ENCODE measurements at places on chromosomes 13 and 19.

- DNase-seq, result no peak
Measured at GRCh38 chr19:39411081-39411831, 1.2 kb upstream of the PLEKHG2 start.

DNA sequence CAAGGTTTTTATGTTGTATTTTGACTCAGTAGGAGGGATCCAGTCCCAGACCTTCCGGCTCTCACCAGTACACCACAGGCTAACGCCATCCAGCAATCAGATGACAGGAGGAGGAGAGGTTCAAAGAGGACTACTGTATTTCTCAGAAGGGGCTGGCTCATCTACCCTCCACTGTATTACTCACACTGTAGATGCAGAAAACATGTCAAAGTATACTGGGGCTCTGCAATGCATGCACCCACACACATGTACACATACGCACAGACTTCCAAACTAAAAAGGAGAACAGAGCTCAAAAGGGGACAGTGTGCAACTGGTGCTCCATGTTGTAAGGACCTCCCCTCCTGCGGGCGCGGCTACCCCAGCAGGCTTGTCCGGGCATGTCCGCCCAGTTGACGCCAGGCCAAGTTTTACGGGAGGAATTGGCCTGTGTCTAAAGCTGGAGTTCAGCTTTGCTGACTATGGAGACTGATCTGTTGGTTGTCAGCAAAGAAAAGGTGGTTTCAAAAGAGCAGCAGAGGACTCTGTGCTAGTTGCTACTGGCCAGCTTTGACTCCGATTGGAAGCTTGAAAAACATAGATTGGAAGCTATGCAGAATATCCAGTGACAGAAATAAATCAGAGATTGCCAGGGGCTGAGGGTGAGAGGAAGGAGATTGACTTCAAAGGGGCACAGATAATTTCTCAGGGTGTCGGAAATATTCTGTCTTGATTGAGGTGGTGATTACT, 314.2 kb downstream of the DLEU7 start:
- DNase-seq, result peak; percentile 62

GRCh38 chr19:3178377-3178972, at the start of gene S1PR4:
Gene S1PR4 (plus strand): TSS chr19:3178769. CDS start chr19:3178793, 24 bp downstream.
- DNase-seq, result no peak

DNA sequence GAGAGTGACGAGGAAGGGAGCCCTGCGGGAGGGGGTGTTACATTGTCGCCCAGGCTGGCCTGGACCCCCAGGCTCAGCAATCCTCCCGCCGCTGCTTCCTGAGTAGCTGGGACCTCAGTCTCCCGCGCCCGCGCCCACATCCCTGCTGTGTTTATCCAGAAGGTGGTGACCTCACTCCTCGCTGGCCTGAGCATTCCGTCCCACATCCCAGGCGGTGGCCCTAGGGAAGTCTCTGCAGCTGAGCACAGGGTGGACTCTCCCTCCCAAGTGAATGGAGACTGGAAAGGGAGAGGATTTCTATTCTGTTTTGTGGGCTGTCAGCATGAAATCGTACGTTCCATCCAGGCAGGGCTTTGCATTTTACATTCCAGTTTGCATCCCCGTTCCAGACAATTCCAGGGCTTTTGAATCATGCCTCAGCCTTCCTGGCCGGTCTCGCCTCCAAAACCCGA, 401 bp upstream of the ZNF765 start:
- DNase-seq, result no peak

GRCh38 chr13:20053891-20054290, 95.4 kb downstream of the ZMYM2 start:
- DNase-seq, result no peak

GRCh38 chr13:41419206-41419605, 38.1 kb upstream of the RGCC start:
- no peak for DNase-seq

DNA sequence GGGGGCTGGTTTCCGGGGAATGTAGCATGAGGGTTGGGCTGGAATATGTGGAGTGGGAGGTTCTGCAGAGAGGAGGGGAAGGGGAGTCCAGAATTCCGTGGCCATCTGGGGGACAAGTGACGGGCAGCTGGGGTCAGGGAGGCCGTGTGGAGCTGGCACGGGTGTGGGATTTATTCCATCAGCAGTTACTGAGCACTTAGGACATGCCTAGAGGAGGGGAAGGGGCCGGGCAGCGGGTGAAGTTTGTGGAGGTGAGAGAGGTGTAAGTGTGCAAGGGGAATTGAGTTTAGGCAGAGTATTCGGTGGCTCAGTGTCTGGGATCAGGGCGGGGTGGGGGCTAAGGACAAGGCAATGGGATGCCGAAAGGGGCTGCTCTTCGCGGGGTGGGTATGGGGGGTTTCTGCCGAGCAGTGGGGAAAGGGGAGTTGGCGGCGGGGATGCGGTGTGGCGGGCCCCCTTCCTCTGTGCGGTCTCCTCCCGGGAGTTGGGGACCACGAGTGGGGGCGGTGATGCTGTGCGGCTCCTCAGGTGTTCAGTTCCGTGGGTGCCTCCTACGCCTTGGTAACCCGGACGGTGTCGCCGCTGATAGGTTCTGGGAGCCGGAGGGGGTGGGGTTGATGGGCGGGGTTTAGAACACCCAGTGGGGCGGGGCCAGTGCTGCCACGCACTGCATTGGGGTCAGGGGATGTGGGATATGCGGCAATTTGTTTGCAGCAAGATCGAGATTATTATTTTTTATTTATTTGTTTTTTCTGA, 5.4 kb downstream of the CCDC61 start:
- peak; percentile 10 for DNase-seq

DNA sequence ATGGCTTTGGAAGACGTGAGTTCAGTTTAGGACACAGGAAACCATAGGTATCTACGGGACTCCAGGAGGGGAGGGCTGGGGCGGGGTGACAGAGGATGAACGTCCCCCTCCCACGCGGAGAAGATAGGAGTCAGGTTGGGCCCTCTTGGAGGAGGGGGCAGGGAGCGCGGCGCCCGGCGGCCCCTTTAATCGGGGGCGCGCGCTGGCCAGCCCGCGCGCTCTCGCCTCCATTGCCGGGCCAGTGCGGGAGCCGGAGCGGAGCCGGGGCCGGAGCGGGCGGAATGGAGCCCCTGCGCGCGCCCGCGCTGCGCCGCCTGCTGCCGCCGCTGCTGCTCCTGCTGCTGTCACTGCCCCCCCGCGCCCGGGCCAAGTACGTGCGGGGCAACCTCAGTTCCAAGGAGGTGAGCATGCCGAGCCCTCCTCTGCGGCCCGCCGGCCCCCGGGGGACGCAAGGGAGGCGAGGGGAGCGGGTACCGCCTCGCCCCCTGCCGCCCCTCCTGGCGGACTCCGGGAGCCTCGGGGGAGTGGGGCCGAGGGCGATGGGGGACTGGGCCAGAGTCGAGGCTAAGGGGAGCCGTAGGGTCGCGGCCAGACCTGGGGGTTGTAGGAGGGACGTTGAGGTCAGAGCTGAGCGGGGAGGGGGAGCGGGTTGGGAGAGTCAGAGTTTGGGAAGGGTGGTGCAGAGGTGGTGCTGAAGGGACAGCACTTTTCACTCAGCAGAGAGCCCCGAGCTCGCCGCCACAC, at the start of gene TMEM145:
Gene TMEM145 (plus strand): TSS at position 214 of the 744 bp plus-strand sequence. CDS start 68 bp downstream, at position 282.
- DNase-seq, result peak; percentile 64

DNA sequence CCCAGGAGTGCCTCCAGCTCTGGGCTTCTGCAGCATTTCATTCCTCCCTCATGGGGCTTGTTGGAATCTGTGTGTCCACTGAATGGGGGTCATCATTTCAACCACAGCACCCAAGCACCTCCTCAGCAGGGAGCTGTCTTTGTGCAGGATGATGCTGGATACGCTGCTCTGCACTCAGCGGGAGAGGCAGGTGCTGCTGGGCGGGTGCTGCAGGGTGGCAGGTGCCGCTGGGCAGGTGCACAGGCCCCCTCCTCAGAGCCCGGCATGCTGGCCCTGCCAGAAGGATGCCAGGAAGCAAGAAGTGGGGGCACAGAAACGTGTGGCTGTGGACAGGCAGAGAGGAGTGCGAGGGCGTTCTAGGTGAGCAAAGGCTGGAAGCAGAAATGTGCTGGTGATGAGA, 121.8 kb upstream of the VSTM2B start:
- no peak for DNase-seq

DNA sequence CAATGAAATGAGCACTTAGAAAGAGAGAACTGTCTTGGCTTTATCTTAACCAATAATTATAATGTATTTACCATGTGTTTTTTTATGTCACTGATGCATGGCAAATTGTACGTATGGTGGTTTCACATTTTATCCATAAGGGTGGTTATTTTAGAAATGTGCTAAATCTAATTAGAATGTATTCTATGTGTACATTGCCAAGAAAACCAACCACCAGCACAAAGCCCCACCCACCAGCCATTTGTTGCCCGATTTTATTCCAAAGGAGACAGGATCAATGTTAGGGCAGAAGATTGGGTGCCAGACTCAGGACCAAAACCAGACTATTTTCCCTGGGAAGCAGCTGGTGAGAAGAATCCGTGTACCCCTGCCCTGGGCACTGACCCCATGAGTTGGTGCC, 63.0 kb upstream of the SOX1 start:
- DNase-seq, result peak; percentile 27

DNA sequence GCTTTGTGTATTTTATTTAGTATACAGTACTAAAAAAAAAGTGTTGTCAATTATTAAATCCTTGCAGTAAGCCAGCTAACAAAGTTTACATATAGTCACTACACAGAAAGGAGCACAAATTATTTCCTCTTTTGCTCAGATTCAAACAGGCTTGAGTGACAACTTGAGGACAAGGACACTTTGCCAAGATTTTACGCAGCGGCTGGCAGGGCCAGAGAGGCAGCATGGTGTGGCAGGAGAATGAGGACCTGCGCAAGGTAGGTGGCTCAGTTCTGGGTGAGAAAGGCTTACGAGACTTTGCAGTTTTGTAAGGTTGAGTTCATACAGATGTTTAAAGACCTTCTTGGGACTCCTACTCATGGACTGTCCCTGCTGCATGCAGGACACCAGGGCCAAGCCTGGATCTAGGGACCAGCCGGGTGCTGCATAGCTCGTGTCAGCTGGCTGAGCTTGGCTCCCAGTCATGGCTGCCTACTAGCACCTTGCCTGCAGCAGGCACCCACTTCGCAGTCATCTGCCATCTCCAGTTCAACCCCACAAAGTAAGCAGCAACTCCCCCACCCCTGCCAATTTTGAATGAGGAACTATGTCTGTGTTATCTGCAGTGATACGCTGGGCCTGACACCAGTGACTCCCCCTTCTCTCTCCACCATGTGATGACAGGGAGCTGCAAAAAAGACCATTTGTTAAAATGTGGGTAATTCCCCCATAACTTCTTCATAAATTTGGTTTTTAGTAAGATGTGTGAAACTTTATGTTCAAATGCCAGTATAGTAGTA, 3.7 kb upstream of the TUBA3C start:
- DNase-seq, result no peak

DNA sequence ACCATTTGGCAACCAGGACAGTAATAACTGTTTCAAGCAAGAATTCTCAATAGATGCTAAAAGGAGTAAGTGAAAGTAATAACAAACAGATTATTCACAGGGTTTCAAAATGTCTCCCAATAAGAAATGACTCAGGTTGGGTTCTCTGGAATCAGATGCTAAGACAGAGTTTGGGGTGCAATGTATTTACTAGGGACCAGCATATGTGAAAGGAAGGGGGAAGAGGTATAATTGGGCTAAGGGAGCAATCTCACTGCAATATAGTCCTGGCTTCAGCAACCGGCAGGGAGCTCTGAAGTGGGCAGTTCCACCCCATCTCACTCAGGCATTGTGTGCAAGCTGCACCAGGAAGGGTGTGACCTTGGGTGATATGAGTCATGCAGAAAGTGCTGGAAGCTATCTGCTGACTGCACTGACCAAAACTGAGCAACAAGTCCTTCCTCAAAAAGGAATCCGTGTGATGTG, 23.4 kb downstream of the ZDHHC20 start:
- DNase-seq, result no peak

GRCh38 chr19:48844472-48844871, 8.2 kb upstream of the HSD17B14 start:
- DNase-seq, result no peak

DNA sequence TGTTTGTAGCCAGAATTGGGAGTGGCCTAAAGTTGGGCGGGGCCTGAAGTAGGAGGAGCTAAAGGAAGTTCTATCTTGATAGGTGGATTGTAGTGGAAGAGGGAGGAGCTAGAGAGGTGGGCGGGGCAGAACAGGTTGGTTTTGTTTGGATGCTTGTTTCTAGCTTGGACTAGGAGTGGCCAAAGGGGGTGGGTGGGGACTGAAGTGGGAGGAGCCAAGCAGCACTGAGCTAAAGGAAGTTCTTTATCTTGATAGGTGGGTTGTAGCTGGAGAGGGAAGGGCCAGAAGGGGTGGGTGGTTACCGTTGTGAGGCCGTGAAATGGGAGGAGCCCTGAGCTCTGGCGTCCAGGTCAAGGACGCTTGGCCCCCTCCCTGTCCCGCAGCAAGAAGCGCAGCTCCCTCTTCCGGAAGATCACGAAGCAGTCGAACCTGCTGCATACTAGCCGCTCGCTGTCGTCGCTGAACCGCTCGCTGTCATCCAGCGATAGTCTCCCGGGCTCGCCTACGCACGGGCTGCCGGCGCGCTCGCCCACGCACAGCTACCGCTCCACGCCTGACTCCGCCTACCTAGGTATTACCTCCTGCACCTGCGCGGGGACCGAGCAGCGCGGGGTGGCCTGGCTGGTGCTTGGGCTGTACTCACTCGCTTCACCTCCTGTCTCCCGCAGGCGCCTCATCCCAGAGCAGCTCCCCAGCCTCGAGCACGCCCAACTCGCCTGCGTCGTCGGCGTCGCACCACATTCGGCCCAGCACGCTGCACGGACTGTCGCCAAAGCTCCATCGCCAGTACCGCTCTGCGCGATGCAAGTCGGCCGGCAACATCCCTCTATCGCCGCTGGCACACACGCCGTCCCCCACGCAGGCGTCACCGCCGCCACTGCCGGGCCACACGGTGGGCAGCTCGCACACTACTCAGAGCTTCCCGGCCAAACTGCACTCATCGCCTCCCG, 8.0 kb downstream of the DNASE2 start:
- no peak for DNase-seq

GRCh38 chr13:32032759-32033158, 1.2 kb downstream of the FRY start:
- DNase-seq, result no peak

DNA sequence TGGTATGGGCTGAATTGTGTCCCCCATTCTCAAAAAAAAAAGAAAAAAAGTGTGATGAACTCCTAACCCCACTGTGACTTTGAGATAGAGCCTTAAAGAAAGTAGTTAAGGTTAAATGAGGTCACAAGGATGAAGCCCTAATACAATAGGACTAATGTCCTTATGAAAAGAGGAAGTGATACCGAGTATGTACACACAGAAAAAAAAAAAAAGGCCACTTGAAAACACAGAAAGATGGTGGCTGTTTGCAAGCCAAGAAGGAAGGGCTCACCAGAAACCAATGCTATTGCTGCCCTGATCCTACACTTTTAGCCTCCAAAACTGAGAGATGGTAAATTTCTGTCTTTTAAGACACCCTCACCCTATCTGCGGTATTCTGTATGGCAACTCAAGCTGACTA, 955.6 kb downstream of the PCDH17 start:
- DNase-seq, result no peak

DNA sequence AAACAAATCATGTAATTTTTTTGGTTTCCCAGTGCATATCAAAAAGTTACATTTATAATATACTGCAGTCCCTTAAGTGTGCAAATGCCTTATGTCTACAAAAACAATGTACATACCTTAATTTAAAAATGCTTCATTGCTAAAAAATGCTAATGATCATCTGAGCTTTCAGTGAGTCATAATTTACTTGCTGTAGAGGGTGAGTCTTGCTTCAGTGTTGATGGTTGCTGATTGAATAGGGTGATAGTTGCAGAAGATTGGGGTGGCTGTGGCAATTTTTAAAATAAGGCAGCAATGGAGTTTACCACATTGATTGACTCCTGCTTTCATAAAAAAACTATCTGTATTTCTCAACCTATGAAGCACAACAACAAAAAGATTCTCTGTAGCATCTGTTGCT, 613.9 kb downstream of the TBC1D4 start:
- DNase-seq, result no peak

- no peak for DNase-seq
Measured at GRCh38 chr19:1400281-1401137, 833 bp downstream of the GAMT start.

Data from NCI-H2081 (cell line).